Panc1 (cell line): ENCODE measurements at places on chromosomes 3 and 15. TPM values are rescaled to one million over a fixed set of nuclear protein-coding genes. Genes with fewer than 3 reads are reported as not detected.

IL5RA gene
- total RNA-seq: not detected

RBMS3 gene
- 1.1 TPM for total RNA-seq

EPHB3 gene
- total RNA-seq: 6.0 TPM

AGBL1 gene
- not detected for total RNA-seq

ANKUB1 gene
- not detected for total RNA-seq

XCR1 gene
- total RNA-seq: not detected

GRCh38 chr3:66463730-66464511 lies 36.9 kb downstream of the LRIG1 start:
- no peak for DNase-seq

DNA sequence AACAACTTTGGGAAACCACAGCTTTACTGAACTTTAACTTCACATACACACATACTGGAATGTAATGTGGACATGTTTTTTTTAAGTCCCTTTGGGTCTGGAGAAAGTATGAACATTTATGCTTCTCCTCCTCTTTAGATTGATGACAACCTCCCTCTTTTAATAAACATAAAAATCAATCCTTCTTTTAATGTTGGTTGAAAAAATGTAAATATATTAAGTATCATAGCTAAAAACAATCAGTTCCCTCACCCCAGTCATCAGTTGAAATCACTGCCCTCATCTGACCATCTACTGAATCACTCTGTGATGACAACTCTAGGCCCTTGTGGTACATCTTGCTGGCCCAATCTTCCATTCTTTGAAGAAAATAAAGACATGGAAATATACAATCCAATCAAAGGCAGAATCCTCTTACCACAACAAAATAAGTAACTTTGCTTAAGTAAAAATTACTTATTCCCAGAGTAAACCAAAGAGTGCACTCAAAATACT lies 6.4 kb downstream of the AAGAB start:
- no peak for DNase-seq

GRCh38 chr3:59783468-59783988 lies 733.7 kb upstream of the CFAP20DC start:
- no peak for DNase-seq

DNA sequence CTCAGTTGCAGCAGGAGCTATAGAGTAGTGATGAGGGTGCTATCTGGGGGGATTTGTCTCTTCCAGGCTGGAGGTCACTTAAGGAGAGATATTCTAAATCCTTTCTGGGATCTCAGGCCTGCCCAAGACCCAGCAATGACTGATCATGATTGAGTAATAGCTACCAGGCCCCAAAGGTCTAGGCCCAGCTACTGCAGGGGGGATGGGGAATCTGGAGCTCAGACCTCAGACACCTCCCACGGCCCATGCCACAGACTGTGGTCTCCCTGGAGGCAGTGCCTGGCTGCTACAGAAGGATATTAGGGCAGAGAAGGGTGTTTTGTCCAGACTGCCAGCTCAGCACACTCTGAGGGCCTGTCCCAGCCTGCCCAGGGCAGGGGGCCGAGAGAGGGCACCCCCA lies 6.9 kb downstream of the SLC38A3 start:
- DNase-seq: no peak

DNA sequence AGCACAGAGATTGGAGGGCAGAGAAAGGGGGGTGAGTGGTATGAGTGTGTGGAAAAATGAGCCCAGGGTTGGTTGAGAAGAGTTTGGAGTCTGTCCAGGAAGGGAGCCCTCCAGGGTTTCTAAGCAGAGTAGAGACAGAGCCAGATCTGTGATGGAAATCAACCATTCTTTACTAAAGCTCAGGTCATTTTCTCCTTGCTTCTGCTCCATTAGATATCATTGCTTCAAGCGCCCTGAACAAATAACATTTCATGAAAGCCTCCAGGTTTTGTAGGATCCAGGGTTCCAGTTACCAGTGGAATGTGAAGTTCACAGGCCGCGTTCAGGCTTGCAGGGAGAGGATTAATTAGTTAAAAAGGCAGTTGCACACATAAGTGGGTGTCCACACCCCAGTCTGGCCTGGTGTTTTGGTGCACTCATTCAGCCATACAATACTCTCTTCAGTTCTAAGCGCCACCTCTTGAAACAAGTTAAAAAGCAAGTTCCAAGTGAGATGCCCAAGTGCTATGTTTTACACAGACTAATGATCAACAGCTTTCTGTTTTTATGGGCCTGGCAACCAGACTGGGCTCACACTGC lies 16.4 kb upstream of the BOC start:
- no peak for DNase-seq

DNA sequence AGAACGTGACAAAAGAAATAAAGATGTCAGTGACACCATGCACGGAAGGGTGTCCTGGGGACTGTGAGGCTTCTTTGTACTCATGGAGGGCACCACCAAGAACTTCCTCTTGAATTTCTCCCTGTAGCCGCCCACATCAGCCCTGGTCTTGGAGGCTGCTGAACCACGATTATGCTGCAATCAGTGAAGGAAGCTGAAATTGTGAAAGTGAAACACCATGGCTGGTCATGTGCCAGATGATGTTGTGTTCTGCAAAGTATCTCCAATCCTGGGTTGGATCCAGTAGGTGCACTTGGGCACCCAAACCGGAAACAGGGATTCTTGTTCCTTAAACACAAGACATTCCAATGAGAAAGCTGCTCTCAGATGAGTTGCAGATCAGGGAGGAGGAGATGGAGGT lies 104.4 kb upstream of the GOLGA6L6 start:
- no peak for DNase-seq

GRCh38 chr15:46394463-46394862 lies 759.6 kb downstream of the SQOR start:
- DNase-seq: no peak

DNA sequence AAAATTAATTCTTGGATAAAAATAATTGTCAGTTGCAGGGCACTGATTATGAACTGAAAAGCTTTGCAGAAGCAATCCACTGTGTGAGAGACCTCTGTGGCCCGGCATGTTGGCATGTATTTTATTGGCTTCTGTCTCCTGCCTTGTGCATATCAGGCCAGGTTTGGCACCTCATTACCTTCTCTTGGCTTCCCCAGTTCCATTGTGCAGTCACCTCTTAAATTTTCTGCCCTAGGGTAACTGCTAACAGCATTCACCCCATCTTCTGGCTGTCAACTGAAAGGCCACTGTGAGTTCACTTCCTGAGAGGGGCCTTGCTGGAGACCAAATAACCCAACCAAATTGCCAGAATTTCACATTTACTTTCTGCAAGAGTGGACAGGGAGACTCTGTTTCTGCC lies 92.7 kb upstream of the RARB start:
- DNase-seq: no peak

DNA sequence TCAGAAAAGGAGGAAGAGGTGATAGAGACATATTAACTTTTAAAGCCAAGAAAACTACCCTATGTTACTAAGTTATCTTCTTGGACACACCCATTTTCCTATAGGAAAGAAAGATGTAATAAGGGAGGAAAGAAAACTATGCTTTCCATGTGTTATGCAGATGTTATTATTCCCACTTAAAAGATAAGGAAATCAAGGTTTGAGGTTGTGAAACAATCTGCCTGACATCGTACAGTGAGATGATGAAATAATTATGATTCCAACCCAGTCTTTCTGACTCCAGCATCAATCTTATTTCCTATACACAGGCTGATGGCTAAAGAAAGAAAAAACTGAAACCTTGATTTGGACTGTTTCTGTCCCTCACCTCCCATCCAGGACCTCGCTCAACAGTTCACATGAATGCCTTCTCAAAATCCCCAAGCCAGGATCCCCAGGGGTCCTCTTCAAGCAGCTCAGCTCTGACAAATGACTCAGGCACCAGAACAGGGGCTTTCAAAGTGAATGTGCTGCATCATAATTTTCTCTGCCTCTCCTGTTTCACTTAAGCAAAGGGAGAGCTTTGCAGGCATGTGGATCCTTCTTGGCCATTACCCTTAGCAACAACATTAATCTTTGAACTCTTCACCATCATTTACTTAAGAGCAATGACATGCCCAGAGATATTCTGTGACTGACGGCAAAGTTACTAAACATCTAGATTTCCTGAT lies 12.4 kb upstream of the EID1 start:
- DNase-seq: no peak

- DNase-seq: no peak
These were observed 6.7 kb downstream of the CA12 start for GRCh38 chr15:63374686-63375520.

DNA sequence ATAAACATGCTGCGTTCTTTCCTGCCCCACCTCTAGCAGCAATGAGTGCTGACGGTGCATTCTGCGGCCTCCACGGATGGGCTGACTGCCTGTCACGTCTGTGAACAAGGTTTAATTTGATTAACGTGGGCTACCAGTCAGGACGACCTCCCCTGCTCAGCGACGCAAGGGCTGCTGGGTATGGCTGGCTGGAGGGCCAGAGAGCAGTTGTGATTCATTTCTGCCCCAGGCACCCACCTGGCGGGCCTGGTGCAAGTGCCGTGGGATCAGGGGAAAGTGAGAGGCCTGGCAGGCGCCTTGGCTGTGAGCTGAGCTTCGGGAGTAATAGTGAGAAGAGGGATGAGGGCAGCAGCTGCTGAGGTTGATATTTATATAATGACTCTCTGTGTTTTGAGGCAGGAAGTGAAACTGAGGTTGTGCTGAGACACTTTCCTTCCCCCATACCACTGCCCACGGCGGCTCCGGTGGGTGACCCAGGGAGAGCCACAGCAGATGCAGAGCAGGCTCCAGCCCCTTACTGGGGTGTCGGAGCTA lies 190.4 kb upstream of the BCL6 start:
- no peak for DNase-seq

GRCh38 chr15:90730290-90730689 lies 13.1 kb downstream of the BLM start:
- no peak for DNase-seq

DNA sequence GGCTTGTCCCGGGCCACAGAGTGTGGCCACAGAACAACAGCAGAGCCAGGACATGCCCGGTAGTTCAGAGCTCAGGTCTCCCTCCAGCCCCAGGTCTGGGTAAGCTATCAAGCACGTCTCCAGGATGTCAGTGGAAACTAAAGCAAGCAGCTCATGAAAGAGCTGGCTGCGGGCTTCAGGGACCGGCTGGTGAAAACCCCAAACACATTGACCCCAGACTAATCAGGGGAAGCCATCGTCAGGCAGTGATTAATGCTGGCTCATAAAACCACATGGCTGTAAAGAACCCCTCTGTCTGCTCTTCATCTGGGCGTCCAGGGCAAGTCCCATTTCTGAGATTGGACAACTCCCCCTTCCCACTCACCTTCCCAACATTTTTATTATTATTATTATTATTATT lies 37.8 kb downstream of the LMCD1 start:
- DNase-seq: no peak

DNA sequence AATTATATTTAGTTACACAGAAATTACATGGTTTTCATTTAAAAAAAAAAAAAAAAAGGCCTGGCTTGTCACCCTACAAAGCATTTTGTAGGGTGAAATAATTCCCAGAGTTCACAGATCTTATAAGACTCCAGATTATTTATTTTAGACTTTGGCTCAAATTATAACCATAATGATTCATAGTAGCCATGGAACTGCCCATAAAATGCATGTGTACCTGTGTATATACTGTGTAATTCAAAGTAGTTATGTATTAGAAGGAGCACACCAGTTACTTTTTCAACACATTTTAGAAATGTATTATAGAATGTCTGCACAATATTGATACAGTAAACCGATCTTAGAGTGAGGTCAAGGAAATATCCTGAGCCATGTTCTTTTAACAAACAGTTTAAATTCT lies 975.6 kb downstream of the GBE1 start:
- DNase-seq: no peak

GRCh38 chr3:186757214-186757613 lies 26.2 kb upstream of the EIF4A2 start:
- no peak for DNase-seq

- DNase-seq: no peak
These were observed 158.4 kb upstream of the CCDC54 start for GRCh38 chr3:107218864-107219269.

DNA sequence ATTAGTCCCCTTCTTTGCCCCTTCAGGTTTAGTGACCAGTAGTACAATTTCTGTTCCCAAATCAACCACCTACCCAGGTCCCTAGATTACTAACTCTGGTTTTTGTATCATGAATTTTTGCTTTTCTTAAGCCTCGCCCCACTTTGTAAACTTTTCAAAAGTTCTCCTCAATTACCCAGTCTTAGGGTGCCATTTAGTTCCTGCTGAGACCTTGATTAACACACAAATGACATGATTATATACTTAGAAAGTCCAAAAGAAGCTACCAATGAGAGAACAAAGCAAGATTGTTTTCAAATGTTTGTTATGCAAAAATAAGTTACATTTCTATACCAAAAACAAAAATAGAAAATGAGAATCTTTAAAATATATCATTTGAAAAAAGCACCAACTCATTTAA lies 594.4 kb downstream of the SQOR start:
- DNase-seq: no peak

DNA sequence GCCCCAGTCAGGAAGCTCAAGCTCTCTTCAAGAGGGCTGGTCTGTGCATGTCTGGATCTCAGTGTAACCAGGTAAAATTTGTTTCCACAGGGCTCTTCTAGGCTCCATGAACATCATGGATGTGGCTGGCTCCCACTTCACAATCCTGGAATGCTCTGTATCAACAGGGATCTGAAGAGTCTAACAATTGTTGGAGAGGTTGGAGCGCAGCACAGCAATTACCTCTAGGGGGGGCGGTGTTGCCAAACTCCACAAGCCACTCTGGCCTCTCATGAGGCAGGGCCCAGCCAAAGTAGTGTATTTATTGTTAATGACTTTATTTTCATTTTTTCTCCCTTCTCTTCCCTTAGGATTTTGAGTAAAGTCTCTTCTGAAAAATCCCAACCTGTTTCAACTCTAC lies 6.1 kb upstream of the EIF2B5 start:
- no peak for DNase-seq

GRCh38 chr3:28973609-28974008 lies 307.3 kb upstream of the RBMS3 start:
- DNase-seq: no peak

DNA sequence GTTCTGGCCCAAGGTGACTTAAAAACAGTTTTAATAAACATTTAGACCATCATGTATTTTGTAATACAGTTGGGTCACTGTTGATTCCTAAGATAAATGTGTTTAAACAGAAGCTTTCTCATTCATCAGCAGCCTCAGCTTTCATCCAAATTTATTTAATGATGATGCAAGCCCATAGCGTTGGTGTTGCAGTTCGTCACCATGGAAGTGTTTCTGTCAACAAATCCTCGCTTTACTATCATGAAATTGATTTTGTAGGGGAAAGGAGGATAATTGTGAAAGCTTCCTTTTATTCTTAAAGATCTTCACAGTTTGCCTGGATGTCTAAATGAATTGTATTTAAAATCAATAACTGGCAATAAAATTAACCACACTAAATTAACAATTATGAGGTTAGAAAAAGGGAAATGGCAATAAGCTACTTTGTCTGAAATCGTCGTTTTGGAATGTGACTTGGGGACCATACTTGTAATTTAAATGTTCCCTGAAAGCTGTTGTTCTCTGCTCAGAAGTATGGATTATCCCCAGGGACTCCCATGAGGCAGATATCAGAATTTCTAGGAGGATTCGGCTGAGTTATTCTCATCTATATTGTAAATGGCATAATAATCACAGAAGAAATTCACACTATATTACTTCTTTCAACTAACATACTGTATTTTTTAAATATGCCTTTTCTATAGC lies 29.0 kb downstream of the CMSS1 start:
- DNase-seq: no peak

GRCh38 chr3:14609506-14609905 lies 42.1 kb upstream of the CCDC174 start:
- DNase-seq: no peak
